ENCODE measurements at places on chromosomes 6 and 20.

DNA sequence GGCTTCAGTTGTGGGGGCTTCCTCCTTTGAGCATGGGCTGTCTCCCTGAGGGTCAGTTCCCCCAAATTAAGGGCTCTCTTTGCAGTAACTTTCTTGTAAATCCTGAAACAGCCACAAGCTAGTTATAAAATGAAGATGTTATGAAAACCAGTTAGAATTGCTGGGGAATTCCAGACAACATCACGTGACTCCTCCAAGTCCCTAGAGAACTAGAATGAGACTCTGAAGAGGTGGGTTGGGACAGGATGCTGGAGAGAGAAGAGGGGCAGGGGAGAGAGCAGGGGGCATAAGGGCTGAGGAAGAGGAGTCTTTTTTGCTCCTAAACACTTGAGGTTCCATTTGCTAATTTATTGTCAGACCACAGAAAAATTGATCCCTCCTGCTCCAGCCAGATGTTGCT lies 380.3 kb downstream of the DHX35 start:
- no peak for DNase-seq

GRCh38 chr6:38784506-38785235 lies 69.6 kb downstream of the DNAH8 start:
- no peak for DNase-seq

- DNase-seq, result no peak
These were observed 489.8 kb downstream of the TENT5A start for GRCh38 chr6:81262656-81263055.

DNA sequence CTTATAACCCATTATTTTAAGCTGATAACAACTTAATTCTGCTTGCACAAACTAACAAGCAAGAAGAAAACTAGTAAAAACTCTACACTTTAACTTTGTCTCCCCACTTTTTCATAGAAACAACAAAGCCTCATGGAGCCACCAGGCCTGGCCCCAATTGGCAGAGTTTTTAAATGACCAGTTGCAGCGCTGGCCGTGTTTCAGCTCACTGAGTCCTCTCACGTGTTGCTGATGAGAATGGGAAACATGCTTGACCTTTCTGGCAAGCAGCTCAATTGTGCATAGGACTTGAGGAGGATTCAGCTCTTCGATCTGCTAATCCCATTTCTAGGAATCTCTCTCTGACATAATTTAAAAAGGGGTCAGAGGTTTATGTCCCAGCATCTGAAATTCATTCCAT lies 24.5 kb upstream of the GRM4 start:
- no peak for DNase-seq

DNA sequence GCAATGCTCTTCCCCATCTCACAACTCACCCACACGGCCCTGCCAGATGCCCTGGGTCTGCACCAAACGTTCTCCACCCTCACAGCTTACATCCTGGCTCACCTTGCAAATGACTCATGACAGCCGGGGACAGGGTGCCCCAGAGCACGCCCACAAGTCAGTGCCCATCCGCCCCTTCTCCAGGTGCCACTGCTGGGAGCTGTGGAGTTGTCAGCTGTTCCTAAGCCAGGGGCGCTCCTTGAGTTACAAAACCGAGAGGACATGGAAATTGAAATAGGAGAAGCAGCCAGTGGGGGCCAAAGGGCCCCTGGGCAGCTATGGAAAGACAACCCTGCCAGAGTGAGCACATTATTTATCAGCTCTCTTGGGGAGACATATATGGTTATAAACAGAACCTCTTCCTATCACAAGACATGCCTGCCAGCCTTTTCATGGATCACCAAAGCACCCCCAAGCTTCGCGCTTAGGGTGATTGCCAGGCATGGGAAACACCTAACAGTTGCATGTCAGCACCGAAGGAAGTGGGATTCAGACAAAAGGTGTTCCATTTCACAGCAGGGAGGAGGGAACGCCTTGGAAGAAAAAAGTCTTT lies 236.8 kb downstream of the LY86 start:
- DNase-seq, result no peak

- DNase-seq, result no peak
These were observed 127.6 kb upstream of the FAM184A start for GRCh38 chr6:119205911-119206618.

DNA sequence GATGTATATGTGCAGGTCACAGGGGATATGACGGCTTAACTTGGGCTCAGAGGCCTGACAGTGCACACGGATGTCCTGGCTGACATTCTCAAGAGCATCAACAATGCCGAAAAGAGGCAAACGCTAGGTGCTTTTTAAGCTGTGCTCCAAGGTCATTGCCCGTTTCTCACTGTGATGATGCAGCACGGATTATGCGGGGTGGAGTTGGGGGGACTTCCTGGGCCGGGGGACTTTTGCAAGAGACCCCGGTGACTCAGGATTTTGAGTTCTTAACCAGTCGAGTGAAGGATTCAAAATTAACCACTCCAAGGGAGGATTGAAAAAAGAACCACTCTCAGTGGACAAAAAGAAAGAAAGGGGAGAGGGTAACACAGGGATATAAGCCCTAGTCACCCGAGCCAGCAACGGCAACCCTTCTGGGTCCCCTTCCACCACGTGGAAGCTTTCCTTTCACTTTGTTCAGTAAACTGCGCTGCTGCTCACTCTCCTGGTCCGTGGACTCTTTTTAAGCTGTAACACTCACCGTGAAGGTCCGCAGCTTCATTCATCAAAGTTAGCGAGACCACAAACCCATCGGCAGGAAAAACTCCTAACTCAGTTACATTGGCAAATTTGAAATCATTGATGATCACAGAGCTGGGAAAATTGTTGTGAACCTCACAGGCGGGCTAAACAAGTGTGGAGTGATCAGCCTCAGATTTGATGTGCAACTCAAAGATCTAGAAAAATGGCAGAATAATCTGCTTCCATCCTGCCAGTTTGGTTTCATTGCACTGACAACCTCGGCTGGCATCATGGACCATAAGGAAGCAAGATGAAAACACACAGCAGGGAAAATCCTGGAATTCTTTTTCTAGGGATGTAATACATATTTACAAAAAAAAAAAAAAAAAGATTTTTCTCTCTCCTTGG lies 199.3 kb downstream of the ARID1B start:
- DNase-seq, result no peak

GRCh38 chr6:26366504-26366903 lies 1.5 kb downstream of the BTN3A2 start:
- DNase-seq, result no peak

GRCh38 chr6:54787825-54788224 lies 58.7 kb upstream of the FAM83B start:
- DNase-seq, result no peak

All from activated naive CD8-positive, alpha-beta T cell treated with anti-CD3 and anti-CD28 coated beads, Interleukin-2, amount 50 U/mL, for 24 hours (primary cell).